ENCODE measurements at places on chromosomes 12 and 14.

DNA sequence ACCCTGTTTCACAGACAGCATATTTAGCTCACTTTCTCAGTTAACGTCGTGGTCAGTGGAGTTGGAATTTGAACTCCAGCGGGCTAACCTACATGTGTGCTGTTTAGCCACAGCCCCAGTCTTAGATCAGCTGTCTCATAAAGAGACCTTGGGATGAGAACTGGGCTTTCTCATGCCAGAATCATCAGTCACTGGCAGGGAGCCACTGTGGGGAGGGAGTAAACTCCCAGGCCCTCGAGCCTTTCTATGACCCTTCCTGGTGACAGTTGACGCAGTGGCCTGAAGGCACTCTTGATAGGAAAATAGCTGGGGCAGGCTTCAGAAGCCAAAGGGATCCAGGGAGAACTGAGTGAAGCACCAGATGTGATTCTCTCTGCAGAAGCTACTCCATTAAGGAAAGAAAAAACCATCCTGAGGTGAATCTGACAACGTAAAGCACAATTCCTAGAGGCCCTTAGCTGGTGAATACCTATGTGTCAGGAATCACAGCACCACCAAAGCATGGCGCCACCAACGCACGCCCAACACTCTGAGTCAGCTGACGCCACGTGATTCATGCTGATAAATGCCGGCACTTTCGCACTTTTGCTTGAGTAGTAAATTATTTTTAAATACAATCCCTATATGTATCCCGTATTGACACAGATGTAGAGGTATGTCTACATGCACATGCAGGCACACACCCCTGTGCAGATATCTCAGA, 279.6 kb upstream of the TMEM132C start:
- no peak for DNase-seq

- no peak for DNase-seq
These were observed 8.1 kb upstream of the PCED1B start for GRCh38 chr12:47071241-47071852.

DNA sequence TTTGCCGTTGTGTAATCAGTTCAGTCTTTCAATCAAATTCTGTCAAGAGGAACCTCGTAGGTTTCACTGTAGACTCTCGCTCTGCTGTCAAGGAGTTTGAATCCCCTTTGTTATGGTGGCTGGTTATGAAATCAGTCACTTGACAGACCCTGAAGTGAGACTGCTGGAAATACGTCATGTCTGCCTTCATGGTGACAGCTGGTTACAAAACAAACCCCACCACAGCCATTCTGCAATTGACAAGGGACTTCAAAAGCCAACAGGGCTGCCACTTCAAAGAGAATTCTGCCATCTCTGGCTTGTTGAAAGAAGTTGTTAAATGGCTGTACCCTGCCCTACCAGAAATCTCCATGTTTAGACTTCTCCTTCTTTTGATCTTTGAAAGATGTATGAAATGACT, 286.9 kb downstream of the ERC1 start:
- peak; percentile 52 for DNase-seq

DNA sequence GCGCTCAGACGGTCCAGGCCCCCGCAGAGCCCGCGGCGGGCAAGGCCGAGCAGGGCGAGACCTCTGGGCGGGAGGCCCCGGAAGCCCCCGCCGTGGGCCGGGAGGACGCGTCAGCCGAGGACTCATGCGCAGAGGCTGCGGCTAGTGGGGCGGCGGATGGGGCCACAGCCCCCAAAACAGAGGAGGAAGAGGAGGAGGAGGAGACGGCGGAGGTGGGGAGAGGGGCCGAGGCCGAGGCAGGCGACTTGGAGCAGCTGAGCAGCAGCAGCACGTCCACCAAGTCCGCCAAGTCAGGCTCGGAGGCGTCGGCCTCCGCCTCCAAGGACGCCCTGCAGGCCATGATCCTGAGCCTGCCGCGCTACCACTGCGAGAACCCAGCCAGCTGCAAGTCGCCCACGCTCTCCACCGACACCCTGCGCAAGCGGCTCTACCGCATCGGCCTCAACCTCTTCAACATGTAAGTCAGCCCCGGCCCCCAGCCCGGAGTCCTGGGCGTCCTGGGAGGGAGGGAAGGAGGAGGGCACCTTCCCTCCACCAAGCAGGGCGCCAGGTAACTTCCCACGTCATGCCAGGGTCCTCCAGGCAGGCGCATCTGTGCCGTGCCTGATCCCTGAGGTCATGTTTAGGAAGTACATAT, 72.4 kb downstream of the IQSEC3 start:
- peak; percentile 33 for DNase-seq

DNA sequence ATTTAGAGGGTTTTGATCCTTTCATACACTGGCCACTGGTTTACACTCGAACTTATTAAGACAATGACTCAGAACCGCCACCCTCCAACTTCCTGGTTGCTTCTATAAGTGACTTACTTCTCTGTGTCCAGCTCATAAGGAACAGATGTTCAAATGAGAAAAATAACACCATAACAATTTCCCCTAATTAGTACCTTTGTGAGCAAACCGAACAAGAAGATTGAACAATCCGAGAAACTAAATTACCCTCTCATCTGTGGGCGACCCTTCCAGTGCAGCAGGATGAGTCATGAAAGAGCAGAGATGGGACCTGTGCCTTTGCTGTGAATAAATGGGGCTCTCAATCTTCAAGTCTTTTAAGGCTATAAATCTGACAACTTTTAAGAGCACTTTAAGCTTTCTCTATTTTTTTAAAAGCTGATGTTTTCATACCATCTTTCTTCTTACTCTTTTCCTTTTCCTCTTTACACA, 146.8 kb upstream of the RASSF8 start:
- DNase-seq: no peak

DNA sequence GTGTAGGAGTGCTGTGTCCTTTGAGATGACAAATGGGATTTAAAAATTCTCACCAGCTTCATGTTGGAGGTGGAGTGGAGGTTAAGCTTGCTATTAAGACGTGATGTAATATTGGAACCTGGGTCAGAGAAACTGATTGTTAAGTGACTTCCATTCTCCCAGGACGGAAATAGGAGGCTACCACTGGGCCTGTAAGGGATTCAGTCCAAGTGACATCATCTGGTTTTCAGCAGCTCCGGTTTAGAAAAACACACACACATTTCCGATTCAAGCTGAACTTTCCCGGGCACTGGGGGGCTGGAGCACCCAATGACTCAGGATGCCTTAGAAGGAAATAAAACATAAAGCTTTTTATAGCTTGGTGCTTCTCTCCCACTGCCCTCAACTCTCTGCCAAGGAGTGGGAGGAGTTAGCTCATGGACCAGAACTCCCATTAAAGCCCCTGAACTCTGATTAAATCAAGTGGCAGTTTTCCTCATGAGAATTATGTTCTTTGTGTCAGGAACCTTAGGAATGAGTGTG, 12.4 kb downstream of the CALM1 start:
- peak; percentile 68 for DNase-seq

GRCh38 chr12:121791671-121792551, 1.6 kb downstream of the RHOF start:
- no peak for DNase-seq

DNA sequence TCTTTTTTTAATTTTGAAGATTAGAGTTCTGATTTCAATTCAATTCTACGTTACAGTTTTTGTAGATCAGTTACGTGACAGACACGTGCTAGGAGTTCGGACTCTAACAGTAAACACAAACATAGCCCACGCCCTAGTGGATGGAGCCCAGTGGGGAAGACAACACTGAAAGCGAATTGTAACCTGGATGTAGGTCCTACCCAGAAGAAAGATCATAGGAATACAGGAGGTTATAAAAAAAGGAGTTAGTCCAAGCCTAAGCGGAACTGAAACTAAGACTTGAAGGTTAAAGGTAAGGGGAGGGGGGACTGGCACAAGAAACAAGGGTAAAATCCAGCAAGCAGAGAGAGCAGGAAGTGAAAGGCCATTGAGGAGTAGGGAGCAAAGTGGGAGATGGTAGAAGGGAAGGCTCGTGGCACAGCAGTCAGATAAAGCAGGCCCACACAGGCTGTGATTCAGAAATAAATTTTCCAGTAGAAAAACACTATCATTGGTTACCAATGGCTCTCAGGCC, 15.7 kb upstream of the CRY1 start:
- no peak for DNase-seq

DNA sequence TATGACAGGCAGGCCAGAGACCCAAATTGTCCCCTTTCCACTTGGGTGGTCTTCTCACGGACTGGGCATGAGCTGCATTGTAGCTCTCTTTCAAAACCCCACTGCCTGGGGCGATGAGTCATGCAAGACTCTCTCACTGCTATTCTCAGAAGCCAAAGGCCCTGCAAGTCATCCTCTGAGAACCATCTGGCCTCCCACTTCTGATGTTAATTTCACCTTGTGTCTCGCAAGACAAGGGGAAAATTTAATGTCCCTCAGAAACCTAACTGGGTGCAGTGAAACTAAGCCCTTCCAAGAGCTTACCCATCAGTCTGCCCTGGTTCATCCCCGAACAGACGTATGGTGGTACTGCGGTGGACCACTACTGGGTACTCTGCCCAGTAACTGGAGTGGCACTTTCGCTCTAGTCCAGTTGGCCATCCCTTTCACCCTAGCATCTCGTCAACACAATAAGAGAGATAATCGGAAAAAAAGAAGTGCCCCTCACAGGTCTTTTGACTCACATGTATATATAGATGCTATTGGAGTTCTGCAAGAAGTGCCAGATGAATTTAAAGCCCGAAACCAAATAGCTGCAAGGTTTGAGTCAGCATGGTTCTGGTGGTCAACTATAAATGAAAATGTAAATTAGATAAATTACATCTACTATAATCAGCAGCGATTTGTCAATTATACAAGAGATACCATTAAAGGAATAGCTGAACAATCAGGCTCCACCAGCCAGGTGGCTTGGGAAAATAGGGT, 31.3 kb upstream of the LALBA start:
- no peak for DNase-seq

DNA sequence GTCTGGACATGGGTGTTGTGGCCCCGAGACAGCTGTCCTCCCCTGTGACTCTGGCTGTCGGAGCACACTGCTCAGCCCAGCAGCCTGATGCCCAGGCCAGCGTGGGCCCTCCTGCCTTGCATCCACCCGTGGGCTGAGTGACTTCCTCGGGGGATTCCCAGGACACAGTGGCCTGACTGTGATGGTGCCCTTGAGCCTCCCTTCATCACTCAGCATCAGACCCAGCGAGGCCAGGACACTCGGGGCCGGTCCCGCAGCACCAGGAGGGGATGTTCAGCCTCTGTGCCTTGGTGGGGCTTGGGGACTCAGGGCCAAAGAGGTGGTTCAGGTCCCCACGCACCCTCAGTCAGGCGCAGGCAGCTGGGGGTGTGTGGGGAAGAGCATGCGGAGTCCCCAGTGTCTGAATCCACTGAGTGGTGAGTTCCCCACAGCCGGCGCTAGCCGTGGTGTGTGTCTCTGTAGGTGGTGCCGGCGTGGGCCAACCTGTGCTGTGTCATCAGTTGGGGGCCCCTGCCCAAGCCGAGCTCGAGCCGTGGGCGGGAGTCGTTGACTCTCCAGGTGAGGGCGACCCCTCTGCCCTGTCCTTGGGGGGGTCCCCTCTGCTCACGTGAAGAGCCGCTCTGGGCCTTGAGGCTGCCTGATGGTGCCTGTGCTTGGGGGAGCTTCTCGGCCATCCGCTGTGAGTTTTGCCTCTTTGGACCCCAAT, 185.8 kb downstream of the ADGRD1 start:
- DNase-seq: no peak

- DNase-seq: no peak
These were observed 1.7 kb downstream of the ABCD2 start for GRCh38 chr12:39617887-39618286.

DNA sequence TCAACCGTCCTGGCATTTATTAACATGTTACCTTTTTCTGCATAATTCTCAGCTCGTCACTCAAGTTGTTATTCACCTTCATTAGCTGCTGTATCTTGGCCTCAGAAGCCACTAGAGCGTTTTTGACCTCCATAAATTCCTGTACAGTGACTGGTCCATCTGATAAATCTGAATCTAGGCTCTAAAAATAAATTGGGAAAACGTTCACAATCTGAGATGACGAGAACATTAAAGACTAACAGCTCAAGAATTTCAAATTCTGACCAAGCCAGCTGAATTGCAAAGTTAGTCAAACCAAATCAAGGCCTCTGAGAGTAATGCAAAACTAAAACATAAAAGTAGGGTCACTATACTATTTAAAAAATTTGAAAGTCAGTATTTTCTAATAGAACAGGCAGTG, 45.0 kb downstream of the GIT2 start:
- DNase-seq: no peak

DNA sequence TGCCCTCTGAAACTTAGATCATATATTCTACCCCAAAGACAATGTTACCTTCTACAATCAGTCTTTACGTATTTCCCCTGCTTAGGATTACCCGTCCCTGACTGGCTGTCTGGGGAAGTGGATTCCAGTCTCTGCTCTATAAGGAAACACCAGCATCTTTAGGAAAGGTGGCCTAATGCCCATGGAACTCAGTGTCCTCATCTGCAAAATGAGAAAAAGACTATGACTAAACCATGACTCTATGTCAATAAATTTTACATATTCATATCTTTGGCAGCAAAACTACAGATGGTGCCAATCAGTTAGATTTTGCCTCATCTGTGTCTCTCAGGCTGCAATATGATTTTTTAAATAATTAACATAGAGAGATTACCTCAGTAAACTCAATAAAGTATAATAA, 133.8 kb downstream of the ITPR2 start:
- no peak for DNase-seq

DNA sequence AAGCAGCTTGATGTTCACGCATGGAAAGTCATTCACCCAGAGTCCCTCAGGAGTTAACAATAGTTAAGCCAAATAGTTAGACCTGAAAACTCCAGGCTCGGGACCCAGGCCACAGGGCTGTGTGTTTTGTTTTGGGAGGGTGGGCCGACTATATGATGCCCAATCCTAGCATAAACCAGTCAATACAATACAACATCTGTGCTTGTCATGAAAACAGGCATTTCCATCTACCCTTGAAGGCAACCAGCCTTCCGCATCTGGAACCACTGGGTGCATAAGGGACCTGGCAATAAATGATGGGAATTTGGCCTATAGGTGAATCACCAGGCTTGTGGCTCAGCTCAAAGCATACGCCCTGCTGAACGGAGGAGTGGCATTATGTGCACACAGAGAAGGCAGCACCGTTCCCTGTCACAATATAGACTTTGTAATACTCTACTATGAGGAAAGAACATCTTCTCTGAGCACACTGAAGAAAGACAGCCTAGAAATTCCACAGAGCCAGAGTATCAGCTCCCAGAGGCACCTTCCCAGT, 91.0 kb upstream of the FOXN3 start:
- DNase-seq: no peak

DNA sequence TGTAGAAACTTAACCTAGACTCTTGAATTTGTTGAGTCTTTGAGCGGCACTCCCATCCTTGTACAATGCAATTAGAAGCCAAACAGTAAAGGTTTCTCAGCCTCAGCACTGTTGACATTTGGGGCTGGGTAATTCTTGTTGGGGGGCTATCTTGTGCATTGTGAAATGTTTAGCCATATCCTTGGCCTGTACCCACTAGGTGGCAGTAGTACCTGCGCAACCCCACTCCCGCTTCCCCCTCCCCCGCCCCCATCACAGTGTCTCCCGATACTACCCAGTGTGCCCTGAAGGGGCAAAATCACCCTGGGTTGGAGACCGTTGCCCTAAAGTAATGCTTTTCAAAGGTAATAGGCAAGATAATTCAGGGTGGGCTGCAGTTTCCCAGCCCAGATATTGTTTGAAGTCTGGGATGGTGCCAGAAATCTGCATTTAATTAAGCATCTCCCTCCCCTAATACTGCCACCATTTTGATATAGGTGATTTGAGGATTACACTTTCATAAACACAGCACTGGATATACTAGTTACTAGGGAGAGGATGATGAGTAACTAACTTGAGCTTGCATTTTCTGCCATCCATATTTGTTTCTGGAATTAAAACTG, 1.8 kb downstream of the COX6A1 start:
- DNase-seq: peak; percentile 71

Measured in tongue (tissue), 3 donors.